Stimulated activated CD4-positive, alpha-beta T cell treated with anti-CD3 and anti-CD28 coated beads, TNF-alpha, amount 100 ng/mL, for 48 hours (primary cell): ENCODE measurements at places on chromosomes 11 and 22.
A peak's percentile ranks its signal among the peaks of the same experiment; 100 is the strongest.

- no peak for DNase-seq
Measured at GRCh38 chr22:46844606-46845210, 82.3 kb downstream of the TBC1D22A start.

DNA sequence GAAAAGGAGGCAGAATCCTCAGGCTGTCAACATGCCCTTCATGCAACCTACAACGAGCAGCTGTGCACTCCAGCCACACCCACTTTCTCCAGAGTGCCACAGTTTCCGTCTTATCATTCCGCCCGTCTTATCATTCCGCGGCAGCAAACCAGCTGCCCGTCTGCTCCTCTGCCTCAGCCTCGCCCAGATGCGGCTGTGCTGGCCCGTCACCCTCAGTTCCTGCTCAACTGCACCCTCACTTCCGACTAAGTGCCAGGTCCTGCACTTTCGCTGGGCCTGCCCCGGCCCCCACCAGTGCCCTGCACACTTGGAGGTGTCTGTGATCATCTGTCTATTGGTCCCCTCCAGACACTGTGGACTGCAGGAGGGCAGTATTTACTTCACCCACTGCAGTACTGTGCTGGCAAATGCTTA, 43.7 kb downstream of the MICAL3 start:
- DNase-seq = no peak

- DNase-seq = no peak
Measured at GRCh38 chr11:112661571-112661970, 299.6 kb upstream of the NCAM1 start.

DNA sequence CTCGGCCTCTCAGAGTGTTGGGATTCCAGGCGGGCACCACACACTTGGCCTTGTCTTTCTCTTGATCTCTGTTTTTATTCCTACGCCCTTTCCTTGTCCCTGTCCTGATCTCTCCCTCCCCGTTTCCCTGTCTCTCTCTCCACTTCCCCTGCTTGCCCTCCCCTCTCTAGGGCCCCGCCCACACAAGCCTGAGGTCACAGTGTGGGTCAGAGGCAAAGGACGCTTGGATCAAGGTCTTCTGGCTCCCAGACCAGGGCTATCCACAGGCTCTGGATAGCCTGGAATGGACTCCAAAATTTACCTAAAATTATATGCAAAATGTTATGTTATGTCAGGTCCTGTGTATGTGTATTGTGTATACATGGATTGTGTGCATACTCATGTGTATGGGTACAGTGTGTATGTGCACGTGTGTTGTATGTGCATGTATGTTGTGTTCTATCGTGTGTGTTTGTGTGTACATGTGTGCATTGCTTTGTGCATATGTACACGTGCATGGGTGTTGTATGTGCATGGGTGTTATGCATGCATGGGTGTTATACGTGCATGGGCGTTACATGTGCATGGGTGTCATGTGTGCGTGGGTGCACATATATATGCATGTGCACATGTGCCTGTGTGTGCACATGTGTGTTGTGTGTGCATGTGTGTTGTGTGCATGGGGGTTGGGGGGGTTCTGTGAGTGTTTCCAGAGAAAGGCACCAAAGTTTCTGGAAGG, 38.3 kb downstream of the TP53I11 start:
- DNase-seq = no peak

DNA sequence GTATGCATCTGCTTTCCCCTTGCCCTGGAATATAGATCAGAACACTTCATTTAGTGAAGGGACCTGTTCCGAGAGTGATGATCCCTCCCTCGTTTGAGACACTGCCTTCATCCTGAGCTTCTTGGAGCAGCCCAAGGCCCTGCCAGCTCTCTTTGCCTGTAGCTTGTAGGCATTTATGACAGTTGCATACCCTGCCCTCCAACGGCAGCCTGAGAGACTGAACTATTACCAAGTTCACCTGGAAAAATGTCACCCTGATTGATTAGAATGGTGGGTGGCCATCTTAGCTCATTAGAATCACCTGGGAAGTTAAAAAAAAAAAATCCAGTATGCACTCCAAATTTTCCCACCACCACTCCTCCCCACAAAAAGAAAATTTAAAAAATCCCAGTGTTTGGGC, 1.5 kb downstream of the MICAL3 start:
- no peak for DNase-seq

GRCh38 chr11:113351068-113351450, 36.5 kb upstream of the ANKK1 start:
- DNase-seq = no peak

DNA sequence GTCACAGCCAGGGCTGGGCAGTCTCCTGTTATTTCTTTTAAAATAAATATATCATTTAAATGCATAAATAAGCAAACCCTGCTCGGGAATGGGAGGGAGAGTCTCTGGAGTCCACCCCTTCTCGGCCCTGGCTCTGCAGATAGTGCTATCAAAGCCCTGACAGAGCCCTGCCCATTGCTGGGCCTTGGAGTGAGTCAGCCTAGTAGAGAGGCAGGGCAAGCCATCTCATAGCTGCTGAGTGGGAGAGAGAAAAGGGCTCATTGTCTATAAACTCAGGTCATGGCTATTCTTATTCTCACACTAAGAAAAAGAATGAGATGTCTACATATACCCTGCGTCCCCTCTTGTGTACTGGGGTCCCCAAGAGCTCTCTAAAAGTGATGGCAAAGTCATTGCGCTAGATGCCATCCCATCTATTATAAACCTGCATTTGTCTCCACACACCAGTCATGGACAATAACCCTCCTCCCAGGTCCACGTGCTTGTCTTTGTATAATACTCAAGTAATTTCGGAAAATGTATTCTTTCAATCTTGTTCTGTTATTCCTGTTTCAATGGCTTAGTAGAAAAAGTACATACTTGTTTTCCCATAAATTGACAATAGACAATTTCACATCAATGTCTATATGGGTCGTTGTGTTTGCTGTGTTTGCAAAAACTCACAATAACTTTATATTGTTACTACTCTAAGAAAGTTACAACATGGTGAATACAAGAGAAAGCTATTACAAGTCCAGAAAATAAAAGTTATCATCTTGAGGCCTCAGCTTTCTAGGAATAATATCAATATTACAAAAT, 13.4 kb downstream of the OR51B4 start:
- no peak for DNase-seq

- DNase-seq = no peak
Measured at GRCh38 chr22:26484360-26484706, 656 bp downstream of the SRRD start.

DNA sequence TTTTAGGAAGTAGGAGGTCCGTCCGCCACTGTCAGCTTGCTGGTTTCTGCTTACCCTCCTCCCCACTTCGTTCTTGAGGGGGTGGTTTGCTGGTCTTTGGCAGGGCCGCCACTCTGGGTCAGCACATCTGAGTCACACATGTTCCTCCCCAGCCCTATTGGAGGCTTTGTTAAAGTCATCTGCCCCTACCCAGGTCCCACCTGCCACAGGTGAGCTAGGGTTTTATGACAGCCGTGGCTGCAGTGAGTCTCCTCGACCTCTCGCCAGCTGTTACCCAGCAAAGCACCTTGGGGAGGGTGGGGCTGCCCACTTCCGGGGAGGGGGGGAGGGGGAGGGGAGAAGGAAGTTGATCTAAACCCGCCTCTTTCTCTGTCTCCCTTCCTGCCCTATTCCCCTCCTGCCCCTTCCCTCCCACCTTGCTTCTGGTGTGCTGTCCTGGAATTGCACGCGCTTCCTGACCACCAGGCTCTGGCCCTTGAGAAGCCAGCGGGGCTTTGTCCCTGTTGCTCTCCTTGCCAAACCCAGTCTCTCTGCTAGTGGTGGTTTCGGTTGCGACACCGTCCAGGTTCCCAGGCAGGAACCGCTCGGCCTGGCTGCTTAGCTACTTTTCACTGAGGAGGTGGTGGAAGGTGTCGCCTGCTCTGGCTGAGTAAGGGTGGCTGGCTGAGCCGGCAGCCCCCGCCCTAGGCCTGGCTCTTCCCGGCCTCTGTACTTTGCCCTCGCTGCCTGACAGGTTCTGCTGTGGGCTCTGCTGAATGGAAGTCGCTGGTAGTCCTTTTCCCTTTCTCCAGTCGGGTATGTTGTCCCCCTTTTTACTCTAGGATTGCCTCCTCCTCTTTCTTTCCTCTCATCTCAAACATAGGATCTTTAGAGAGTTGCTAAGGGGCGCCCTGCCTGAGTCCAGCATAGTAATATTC, 28.5 kb downstream of the RCOR2 start:
- peak; percentile 45 for DNase-seq

GRCh38 chr11:63845303-63845702, 6.4 kb downstream of the MARK2 start:
- no peak for DNase-seq

- DNase-seq = no peak
Measured at GRCh38 chr22:39349967-39350726, at the start of gene SYNGR1. Gene SYNGR1, plus strand, starts transcription at chr22:39349991. Its CDS starts 20 bp downstream, at chr22:39350011.

- peak; percentile 39 for DNase-seq
Measured at GRCh38 chr11:88421530-88421929, 84.0 kb upstream of the CTSC start.

DNA sequence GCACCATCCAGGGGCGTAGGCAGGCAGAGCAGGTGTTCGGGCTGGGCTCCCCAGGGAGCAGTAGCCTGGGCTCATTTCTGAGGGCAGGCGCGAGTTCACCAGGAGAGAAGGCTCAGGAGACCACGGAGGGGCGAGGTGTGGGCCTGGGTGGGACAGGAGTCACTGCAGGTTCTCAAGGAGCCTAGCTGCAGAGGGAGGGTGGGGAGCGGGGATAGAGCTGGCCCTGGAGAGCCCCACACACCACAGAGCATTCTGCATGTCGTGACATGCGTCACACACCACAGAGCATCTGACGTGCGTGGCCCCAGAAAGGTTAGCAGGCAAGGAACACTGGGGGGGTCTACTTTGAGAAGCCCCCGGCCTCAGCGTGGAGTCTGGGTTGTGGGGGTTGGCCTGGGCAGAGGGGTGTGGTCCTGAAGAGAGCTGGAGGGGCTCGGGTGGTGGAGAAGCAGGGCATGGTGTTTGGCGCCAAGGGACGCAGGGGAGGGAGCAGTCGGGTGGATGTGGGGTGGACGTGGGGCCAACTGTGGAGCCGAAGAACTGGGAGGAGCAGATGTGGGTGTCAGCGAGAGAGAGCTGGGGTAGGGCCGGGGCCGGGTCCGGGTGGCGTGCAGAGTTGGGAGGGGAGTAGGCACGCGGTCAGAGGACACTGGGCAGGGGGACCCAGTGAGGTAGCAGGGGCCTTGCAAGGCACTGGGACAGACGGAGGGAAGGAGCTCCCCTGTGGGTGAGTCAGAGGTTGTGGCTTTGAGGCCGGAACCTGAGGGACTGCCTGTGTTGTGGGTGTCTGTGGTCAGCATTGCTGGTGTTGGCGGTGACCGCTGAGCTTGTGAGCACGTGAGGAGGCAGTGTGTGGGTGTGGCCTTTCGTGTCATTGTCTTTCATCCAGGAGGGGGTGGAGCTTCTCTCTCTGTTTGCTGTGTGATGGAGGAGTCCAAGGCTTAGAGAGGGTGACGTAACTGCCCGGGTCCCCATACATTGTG, 25.5 kb downstream of the CTTN start:
- peak; percentile 20 for DNase-seq

DNA sequence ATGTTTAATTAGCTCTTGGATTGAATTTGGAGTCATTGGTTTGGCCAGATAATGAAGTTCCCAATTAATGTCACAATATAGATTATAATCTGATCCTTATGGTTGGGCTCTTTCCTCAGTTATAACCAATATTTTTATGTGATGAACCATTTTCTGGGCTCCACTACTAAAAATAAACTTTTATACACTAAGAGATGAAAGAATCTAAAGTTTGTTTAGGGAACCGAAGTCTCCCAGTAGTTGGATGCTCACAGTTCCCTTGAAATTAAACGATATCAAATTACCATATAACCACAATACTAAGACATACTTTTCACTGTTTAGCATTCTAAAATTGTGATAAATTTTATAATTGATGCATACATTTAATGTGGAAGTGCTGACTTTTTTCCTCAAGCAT, 47.0 kb upstream of the ARHGAP42 start:
- no peak for DNase-seq

- DNase-seq = no peak
Measured at GRCh38 chr22:35593891-35594470, 23.1 kb downstream of the MB start.
